Caudate nucleus (tissue), 63 donors: ENCODE measurements at places on chromosomes 12 and 14.

DNA sequence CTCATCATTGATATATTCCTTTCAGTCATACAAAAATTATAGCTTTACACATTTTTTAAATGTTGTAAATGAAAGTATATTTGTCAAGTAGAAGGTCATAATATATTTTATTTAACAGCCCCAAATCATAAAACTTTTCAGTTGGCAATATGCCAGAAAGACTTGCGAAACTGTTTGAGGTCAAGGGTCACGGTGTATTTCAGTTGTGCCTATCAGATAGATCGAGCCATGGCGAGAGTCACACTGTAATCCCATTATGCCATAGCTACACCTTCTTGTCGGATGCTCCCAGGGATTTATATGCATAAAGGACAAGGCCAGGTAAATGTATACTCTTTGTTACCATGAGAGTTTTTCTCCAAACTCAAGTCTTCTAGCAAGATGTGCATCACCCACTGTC is 26.7 kb upstream of the G2E3 start:
- no peak for DNase-seq

- DNase-seq: no peak
These were observed 37.6 kb upstream of the SLCO1C1 start for GRCh38 chr12:20657496-20657895.

DNA sequence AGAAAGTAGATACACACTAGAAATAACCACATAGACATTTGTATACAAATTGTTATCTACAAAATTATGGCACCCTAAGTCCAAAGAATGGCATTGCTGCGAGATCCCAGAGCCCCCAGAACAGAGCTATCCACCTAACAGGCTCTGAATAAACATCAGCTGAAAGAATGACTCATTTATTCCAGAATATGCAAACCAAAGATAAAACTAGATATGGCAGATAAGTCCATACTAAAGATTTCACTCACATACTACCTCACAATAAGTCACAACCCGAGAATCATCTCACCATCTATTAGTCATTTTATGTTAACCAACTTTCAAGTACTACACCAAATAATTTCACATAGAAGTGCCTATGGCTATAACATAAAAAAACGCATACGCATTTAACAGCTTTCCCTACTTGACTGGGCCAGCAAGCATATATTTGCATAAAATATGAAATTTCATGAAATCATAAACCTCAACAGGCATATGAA is 5.6 kb downstream of the CNIH1 start:
- DNase-seq: no peak

- no peak for DNase-seq
These were observed 967.9 kb upstream of the SEL1L start for GRCh38 chr14:82501554-82501953.

- DNase-seq: no peak
These were observed 40.5 kb downstream of the PSMA6 start for GRCh38 chr14:35332517-35333263.

DNA sequence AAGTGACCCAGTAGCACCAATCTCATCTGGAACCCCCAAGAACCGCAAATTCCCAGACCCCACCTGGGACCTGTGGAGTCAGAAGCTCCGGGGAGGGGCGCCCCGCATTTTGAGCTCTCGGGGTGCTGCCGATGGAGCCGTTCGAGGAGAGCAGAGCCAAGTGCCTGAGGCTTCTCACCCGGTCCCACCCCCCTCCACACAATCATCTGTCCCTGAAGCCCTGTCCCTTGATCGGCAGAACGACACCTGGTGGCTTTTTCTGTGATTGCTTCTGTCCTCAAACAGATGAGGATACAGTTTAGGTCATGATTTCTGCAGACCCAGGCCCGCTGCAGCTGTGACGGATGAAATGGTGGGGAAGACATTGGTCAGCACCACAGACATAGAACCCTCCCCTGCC is 74.7 kb downstream of the NOC4L start:
- no peak for DNase-seq

DNA sequence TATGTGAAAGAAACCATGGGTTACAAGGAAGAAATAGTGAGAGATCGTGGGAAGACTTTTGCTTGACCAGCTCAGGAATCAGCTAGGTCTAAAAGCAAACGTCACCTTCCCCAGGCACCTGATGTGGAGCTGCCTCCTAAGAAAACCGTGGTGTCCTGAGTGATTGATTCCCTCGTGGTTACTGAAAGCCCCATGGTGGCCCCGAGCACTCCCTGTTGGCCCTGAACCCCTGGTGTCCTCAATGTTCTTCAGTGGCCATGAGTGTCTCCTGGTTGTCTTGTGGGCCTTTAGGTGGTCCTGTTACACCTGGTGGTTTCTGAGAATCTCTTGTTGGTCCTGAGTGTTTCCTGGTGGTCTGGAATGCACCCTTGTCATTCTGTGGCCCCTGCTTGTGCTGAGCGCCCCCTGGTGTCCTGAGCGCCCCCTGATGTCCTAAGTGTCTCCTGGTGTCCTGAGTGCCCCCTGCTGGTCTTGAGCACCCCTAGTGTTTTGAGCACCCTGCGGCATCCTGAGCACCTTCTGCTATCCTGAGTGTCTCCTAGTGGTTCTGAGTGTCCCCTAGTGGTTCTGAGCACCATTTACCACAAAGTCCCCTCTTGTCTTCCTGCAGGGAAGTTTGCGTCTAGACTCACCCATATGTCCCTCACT is 518.7 kb downstream of the TMEM121 start:
- no peak for DNase-seq

GRCh38 chr12:122467983-122468382 is 32.7 kb downstream of the ZCCHC8 start:
- no peak for DNase-seq

DNA sequence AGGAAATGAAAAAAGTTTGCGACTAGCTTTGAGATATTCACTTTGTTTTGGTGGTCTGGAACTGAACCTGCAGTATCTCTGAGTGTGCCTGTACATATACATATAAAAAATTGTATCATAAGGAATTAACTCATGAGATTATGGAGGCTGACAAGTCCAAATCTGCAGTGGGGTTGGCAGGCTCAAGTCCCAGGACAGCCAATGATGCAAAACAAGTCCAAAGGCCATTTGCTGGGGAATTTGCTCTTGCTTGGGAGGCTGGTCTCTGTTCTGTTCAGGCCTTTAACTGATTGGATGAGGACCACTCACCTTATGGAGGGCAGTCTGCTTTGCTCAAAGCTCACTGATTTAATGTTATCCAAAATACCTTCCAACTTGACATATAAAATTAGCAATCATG is 66.8 kb downstream of the FGD4 start:
- DNase-seq: no peak
